GM19239 (cell line): ENCODE measurements at places on chromosomes 2 and 18.

GRCh38 chr2:76870011-76870410 lies 652.2 kb downstream of the LRRTM4 start:
- DNase-seq: no peak

GRCh38 chr2:192499476-192499875 lies 304.7 kb upstream of the TMEFF2 start:
- no peak for DNase-seq

- DNase-seq: no peak
Observed at GRCh38 chr2:235358981-235359471, 134.8 kb upstream of the AGAP1 start.

- DNase-seq: no peak
Observed at GRCh38 chr2:212360068-212360460, 178.5 kb downstream of the ERBB4 start.

DNA sequence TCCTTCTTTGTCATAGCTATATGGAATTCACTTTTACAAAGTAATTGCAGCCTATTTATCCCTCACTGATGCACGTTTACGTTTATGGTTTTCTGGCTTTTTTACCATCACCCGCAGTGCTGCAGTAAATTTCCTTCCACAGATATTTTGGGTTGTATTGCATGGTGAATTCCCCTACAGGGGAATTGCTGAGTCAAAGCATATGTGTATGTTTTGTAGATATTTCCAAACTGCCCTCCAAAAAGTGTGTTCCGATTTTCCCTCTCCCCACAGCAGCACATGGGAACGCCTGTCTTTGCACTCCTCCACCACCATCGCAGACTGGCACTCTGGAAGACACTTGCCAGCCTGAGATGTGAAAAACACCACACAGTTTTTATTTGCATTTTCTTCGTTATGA lies 80.6 kb upstream of the UXS1 start:
- DNase-seq: no peak

- no peak for DNase-seq
Observed at GRCh38 chr18:61635901-61636528, 256.8 kb downstream of the RNF152 start.

- no peak for DNase-seq
Observed at GRCh38 chr2:160228141-160228917, 28.3 kb upstream of the ITGB6 start.
